Placental pericyte (primary cell): ENCODE measurements at places on chromosomes 16 and 17. TPM values are rescaled to one million over a fixed set of nuclear protein-coding genes. Genes with fewer than 3 reads are reported as not detected.

CCL4L2 gene
- total RNA-seq = not detected in 2 replicates

PABPN1L gene
- total RNA-seq = not detected in 2 replicates

METRNL gene
- 64.3 and 237 TPM in 2 replicates for total RNA-seq

CA5A gene
- total RNA-seq = not detected in 2 replicates

SLC35G6 gene
- total RNA-seq = not detected in 2 replicates

SPNS3 gene
- total RNA-seq = not detected in 2 replicates

HBA2 gene
- total RNA-seq = not detected in 2 replicates

ITGAE gene
- total RNA-seq = 4.2 and 15.0 TPM in 2 replicates

TM4SF5 gene
- total RNA-seq = not detected in 2 replicates

STX1B gene
- 1.1 and 3.0 TPM in 2 replicates for total RNA-seq

UTS2R gene
- total RNA-seq = not detected in 2 replicates

WSCD1 gene
- 0.14 and 1.8 TPM in 2 replicates for total RNA-seq

EIF4A3 gene
- total RNA-seq = 114 and 178 TPM in 2 replicates

CCDC102A gene
- total RNA-seq = 11.5 and 16.2 TPM in 2 replicates

TPPP3 gene
- 0.88 and 1.1 TPM in 2 replicates for total RNA-seq

PAQR4 gene
- 1.1 and 12.2 TPM in 2 replicates for total RNA-seq

CD7 gene
- total RNA-seq = 0.66 TPM in 1 of 2 replicates, not detected in the other

NTHL1 gene
- 17.3 and 33.6 TPM in 2 replicates for total RNA-seq

SHISA9 gene
- total RNA-seq = under 0.01 TPM in 1 of 2 replicates, not detected in the other

LRRC45 gene
- 14.9 and 30.1 TPM in 2 replicates for total RNA-seq

TMUB2 gene
- 27.5 and 31.3 TPM in 2 replicates for total RNA-seq

RNF112 gene
- 0.22 and 0.29 TPM in 2 replicates for total RNA-seq

GP1BA gene
- under 0.01 TPM in 1 of 2 replicates, not detected in the other for total RNA-seq

SDK2 gene
- total RNA-seq = under 0.01 and 0.14 TPM in 2 replicates
